Posterior vena cava (tissue), 2 donors: ENCODE measurements at places on chromosomes 3 and 15. TPM values are rescaled to one million over a fixed set of nuclear protein-coding genes. Genes with fewer than 3 reads are reported as not detected.

AADAC gene
- 0.14 TPM for total RNA-seq

- DNase-seq = no peak
Observed at GRCh38 chr15:87365186-87365585, 891.4 kb downstream of the NTRK3 start.

- peak; percentile 86 for DNase-seq
Observed at GRCh38 chr15:101451266-101451799, 38.2 kb downstream of the PCSK6 start.

DNA sequence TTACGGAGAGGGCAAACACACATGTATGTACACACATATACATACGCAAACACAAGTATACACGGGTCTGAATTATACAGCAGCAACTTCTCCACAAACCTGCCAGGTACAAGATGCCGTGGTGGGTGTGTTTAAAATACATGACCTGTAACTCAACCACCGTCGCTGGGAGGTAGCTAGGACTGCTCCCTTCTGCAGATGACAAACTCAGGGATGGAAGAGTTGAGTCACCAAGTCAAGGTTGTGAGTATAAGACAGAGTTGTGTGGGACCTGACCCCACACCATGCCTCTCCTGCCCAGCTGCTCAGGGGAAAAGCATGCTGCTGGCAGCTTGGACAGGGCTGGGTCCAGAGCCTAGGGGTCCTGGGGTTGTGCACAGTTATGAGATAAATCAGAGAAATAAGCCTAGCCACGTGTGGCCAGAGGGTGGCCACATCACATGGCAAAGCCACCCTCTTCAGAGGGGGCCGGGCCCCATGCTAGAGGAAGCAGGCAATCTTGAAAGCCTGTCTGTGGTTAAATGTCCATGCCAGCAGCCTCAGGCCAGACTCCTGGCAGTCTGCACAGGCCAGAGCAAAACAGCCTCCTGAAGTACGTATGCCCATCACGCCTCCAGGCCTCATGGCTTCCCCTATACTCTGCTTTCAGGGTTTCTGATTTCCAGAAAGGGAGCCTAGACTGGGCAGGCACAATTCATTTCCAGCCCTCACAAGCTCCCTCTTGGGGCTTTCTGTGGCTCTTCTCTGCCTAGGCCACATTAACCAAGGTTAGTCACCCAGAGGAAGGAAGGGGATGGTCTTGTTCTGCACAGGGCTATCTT, 107.7 kb upstream of the RPL32 start:
- DNase-seq = no peak

DNA sequence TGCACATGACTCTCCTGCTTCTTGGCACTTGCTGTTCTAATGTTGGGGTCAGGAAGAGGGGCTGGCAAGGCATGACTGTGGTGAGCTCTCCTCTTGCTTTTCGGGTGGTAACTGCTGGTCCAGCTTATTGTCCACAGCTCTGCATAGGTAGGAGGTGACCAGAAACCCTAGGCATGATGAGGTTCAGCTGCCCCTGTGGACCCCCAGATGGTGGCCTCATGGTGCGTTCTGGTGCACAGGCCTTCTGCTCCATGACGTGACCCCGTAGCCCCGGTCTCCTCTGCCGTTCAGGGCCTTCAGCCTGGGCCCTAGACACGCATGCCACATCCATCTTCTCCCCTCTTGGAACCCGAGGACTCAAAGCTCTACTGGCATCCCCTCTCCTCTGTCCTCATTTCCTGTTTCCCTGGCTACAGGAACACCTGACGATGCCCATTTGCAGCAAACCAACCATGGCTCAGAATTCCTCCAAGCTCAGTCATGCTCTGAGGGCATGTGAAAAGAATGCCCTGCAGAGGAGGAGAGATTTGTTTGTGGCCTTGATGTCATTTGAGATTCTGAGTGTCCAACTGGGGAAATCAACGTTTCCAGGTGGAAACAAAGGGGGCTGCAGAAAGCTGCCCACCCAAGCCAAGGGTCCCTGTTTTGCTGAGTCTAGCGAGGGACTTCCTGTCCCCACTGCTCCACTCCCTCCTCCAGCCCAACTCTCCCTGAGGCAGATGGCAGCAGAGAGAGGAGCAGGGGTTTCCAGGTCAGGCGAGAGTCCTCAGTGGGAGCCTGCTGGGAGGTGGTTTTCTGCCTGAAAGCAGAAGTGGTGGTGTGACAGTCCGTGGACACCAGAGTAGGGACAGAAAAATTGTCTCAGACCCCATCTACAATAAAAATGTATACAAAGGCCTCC, 198.7 kb upstream of the LYSMD4 start:
- no peak for DNase-seq

CPEB1 gene
- total RNA-seq = 8.0 TPM

DNA sequence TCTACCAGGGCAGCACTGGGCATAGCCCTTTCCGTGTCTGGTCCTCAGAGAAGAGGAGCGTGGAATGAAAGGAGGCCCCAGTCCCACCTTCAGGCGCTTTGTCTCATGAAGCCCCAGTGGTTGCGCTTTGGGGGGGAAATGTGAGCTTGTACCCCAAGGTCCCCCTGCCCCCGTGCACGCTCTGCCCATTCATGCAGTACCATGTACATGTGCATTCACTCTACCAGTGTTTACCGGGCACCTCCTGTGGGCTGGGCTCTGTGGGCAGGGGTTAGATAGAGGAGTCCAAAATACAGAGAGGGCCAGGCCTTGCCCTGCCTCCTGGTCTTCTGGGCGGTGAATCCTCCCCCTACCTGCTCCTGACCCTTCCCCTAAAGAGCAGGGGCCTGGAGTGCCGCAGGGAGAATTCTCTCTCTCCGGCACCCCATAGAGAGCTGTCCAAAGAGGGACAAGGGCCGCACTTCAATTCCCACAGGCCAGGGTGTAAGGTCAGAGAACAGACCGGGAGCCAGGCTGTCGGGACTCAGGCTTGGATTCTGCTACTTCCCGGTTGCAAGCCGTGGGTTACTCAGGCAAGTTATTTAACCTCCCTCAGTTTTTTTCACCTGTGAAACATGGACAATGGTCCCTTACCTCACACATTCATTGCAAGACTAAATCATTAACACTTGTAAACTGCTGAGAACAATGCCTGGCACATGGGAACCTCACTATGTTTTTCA, 153.4 kb downstream of the MEGF11 start:
- DNase-seq = no peak

DNA sequence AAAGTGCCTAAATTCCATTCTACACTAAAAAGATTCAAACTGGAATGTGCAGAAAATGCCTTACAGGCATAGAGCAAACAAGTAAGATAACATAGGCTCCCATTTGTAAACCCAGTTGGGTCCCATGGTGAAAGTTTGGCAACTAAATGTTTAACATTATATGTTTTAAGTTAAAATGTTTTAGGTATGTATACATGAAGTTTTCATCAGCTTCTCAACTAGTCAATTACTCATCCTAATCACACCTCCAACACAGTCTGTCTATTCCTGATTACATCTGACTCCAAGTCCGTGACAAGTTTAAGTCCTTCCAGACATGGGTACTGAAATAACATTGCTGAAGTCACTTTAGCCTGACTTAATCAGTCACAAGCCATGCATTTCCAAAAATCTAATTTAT, 25.0 kb downstream of the MYLK start:
- DNase-seq = no peak

GRCh38 chr3:117874904-117875874, 1159.5 kb downstream of the IGSF11 start:
- no peak for DNase-seq

CFAP92 gene
- total RNA-seq = 0.28 TPM

ERICH6 gene
- total RNA-seq = not detected

- no peak for DNase-seq
Observed at GRCh38 chr3:172300862-172301261, 147.4 kb downstream of the GHSR start.

DNA sequence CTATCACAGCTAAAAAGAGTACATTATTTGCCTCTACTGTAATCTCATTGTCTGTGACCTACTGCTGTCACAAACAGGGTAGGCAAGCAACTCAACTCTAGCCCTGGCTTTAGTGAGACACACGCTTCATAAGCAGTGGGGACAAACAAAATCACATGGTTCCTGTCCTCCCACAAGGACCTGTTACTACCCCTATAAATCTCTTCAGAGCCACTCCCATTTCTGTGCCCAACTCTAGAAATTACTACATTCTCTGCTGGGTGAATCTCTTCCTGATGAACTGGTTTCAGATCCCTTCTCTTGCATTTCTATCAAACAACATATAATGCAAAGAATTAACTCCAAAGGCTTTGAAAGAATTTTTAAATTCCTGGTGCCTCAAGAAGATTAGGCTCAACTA, 117.3 kb downstream of the DMXL2 start:
- no peak for DNase-seq

- DNase-seq = no peak
Observed at GRCh38 chr3:122004107-122004506, 17.9 kb downstream of the ILDR1 start.

DNA sequence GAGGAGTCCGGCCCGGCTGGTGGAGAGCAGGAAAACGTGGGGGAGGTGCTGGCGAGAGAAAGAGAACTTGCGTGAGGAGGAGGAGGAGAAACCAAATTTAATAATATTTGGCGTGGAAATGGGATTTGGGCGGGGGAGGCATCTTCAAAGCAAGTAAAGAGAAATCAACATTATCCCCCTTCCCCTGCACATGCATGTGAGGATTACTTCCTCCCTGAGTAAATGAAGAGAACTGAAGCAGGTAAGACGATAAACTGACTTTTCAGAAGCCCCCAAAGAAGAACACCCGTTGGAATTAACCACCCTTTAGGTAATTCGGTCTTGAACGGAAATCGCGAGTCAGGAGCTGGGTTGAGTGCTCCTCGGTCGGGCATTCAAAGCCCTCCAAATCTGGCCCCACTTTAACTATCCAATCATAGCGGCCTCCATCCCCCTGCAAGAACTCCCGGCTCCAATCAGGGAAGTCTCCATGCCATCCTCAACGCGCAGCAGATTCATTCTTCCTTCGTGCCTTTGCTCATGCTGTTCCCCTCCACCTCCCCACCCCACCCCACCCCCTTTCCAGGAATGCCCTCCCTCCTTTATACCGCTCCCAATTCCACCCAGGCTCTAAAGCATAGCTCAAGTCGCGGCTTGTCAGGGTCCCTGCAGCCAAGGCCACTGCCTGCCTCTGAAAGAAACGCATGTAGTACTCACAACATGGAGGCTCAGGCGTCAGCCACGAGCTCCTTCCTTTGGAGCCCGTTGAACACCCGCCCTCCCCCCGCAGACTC, 545 bp upstream of the RFX7 start:
- peak; percentile 69 for DNase-seq

GRCh38 chr15:79028411-79028964, 62.1 kb downstream of the RASGRF1 start:
- peak; percentile 67 for DNase-seq

GRCh38 chr3:111035902-111036301, 35.7 kb upstream of the NECTIN3 start:
- DNase-seq = no peak

INSYN1 gene
- 13.8 TPM for total RNA-seq

DNA sequence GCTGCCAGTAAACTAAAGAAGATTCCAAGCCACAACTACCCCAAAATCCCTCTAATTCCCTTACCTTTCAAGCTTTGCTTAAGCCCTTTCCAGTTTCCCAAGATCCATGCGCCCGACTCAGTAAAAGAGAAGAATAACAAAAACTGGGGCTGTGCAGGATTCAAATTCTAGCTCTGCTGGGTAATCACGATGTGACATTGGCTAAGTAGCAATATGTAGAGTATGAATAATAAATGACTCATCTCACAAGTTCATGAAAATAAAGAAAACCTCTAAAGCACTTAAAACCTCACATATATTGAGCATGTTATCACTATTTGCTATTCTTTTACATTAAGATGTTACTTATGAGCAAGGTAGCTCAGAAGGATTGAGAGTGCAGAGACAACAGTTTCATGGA, 522.2 kb upstream of the ZNF717 start:
- no peak for DNase-seq

EPHB3 gene
- total RNA-seq = 10.8 TPM

GRCh38 chr15:95840004-95840403, 490.5 kb upstream of the NR2F2 start:
- peak; percentile 88 for DNase-seq

MUC4 gene
- not detected for total RNA-seq

GRCh38 chr3:137764563-137765309, 621 bp downstream of the SOX14 start:
- peak; percentile 78 for DNase-seq

DNA sequence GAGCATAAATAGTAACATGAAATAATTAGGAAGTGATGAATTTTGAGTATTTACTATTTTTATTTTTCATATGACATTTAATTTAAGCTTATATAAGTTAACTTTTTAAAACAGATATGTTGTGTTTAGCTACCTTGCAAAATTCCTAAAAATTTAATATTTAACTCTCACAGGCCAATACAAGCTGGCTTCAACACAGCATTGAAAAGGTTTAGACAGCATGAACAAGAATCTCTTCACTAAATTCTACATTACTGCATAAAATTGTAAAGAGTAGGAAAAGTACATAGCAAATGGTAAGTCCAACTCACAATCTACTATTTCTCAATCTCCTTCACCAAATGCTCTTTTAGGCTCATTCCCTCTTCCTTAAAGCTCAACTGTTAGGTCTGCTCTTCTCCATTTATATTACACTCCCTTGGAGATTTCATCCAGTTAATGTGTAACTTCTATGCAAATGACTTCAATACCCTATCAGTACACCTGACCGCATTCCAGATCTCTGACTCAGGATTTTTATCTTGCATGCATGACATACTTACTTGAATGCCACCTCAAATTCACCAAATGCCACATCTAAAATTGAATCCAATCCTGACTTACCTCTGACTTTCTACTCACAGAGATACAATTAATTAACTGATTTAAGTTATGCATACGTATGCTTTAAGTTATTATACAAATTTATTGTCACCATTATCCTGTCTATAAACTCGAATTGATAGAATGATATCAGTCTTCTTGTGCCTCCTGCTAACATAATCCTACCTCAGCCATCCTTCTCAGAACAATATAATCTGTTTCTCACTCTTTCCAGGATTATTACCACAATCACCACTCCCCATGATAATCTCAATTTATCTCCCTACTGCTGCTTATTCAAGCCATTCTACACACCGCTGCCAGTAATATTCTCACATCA, 127.0 kb downstream of the STAG1 start:
- no peak for DNase-seq

CLDND1 gene
- total RNA-seq = 114 TPM

FES gene
- 31.7 TPM for total RNA-seq
